Breast epithelium (tissue), 4 donors: ENCODE measurements at places on chromosomes 5 and 9. TPM values are rescaled to one million over a fixed set of nuclear protein-coding genes. Genes with fewer than 3 reads are reported as not detected.

The TRAF2 gene
- 8.5 TPM for total RNA-seq

The RECK gene
- 25.6 TPM for total RNA-seq

DNA sequence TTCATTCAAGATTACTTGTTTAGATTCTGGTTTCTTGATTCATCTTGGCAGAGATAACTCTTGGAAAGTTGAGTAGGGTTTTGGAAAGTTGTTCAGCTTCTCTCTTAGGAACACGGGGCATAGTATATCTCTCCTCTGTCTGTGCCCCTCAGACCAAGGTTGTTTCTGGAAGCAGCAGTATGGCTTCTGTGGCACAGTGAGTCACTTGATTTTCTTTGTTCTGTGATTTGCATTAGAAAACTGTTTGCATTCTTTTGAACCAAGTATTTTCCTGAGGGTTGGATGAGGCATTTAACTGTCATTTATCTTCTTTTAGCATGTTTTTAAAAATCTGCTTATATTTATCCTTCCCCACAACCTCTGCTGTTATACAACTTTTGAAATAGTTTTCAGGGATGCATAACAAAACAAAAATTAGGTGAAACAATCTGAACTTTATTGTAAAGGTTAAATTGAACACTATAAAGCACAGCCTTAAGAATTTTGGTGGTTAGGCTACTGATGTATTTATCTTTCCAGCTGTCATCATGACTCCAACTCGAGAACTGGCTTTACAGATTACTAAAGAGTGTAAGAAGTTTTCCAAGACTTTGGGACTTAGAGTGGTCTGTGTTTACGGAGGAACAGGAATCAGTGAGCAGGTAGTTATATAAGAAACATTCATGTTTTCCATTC is 26.5 kb downstream of the DDX46 start:
- no peak for DNase-seq

DNA sequence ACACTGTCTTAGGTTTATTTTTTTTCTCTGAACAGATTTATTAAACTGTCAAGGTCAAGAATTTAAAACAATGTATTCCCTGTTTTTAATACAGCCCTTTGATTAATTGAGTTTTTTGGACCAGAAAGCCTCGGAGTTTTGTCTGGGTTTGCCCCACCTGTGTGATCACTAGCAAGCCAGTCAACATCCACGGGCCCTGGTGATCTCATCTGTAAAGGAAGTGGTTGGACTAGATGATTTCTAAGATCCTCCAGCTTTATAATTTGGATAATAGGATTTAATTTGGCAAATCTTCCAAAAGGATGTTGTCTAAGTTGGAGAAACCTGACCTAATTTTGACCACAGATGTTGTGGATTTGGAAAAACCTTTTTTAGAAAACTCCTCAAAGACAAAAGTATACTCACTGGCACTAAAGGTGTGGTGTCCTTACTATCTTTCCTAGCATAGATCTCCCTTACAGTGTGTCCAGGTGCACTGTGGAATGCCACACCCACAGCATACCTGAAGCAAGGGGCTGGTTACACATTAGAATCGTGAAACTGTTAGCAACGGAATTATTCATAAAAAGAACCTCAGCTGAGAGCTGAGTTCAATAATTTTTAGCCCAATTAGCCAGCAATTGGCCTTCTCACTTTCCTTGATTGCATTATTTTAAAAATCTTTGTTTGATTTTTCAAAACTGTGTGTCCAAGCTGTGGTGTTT is 195.6 kb upstream of the ELL2 start:
- DNase-seq = no peak

The SELENOP gene
- 1,868 TPM for total RNA-seq

The ROR2 gene
- total RNA-seq = 25.6 TPM

The PCDHGB5 gene
- total RNA-seq = 7.5 TPM

DNA sequence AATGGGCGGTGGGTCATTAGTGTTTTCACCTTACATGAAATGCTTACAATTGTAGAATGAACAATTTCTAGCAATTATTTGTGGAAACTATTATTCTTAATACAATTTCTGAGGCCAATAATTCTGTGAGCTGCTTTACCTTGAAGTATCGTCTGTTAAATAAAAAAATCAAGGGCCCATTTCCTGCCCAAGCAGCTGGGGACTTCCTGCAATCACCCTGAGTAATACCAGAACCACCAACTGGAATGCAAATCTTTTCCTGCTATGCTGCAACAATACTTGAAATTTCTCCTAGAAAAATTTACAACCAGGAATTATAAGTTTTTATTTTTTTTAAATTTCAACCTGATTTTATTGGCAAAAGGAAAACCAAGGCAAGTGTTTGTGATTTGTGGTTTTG is 52.6 kb downstream of the ADAMTS16 start:
- DNase-seq = no peak

GRCh38 chr5:123610665-123611405 is 98.9 kb downstream of the CSNK1G3 start:
- DNase-seq = no peak

- DNase-seq = no peak
Measured at GRCh38 chr5:8770431-8770830, 775.4 kb downstream of the SEMA5A start.

- no peak for DNase-seq
Measured at GRCh38 chr9:80797101-80797829, 892.1 kb downstream of the TLE1 start.

DNA sequence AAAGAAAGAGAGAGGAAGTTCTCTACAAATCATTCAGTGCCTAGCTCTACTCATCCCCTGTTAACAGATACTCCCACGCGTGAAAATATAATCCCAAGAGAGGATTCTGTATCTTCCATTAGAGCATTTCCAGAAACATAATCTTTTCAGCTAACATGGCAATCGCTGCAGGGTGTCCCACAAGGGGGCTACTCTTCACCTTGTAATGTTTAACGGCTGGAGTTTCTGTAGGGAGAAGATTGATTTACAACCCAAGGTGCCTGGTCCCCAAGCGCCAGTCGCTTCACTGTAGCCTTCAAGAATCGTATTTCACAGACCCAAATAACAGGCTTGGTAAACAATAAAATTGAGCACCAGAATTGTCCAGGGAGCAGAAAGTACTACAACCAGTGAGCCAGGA is 318.7 kb downstream of the TLE1 start:
- no peak for DNase-seq

GRCh38 chr5:178346607-178347334 is 114.2 kb upstream of the PHYKPL start:
- no peak for DNase-seq

DNA sequence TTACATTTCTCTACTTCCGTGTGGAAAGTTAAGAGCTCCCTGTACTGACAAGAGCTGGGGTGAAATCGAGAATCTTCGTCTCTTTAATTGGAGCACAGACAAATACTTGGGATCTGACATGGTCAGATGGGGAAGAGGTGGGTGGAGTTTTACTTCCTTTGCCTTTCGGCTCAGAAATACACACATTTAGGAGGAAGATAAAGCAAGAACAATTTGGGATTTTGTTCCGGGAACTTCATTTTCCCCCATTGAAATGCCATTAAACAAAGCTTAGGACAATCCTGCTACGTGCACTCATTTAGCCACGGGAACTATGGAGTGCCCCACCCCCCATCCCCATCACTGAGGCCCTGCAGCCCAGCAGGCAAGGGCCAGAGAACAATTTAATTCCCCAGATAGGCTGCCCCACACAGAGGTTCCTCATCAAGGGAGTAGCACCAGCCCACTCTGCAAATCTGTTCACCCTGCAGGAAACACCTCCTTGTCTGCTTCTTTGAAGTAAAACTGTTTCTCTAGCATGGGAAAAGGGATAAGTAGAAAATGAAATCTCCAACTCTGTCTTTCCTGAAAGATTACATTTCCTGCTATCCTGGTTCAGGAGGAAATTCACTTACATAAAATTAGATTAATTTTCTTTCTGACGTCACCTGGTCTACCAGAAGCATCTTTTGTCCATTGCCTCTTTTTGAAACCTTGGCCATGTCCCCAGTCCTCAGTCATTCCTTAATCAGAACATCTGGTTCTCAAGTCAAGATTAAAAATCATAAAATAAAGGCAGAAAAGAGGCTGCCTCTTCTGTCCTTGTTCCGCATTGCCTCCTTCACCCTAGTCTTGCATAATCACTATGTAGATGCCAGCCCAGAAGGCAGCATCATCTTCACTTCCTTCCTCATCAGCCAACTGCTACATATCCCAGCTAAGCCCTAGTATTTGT is 206.4 kb downstream of the ENC1 start:
- DNase-seq = no peak

DNA sequence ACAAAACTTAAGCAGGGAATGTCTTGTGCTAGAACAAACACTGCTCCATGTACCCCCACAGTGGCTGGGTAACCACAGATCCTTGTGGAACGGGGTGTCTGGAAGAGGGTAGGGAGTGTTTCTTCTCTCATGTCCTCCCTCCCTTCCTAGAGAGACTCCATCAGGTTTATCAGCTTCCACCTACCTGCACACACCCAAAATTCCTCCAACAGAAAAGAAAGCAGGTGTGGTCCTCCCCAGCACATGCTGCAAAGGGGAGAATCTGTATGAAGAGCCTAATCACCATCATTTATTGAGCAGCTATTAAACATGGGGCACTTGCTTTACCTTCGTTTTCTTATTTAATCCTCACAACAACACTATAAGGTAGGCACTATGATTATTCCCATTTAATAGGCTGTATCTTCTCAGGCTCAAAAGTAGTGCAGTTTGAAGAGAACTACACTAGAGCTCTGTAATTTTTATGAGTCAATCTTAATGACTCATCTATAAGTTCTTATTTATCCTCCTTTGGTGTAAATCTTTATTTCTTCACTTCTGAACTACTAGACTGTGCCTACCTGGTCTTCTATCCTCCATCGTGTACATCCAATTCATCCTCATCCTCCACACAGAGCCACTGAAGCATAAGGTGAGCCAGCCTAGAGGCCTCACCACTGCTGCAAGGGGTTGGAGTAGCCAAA is 31.6 kb downstream of the C9orf40 start:
- no peak for DNase-seq

DNA sequence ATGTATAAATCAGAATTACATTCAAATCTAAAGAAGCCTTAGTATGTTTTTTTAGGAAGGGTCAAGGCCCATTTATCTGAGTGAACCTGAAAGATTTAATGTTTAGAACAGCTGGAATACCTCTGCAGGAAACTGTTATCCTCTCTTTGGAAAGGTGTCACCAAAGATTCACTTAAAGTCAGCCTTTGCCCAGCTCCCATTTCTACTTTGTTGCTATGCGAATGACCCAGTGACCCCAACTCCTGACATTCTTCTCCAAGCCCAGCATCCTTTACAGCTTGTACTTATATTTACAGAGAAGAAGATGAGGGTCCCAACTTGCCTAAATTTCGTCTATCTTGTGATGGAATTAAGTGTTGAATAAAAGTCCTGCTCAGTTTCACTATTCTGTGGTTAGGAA is 1198.6 kb downstream of the CDH12 start:
- DNase-seq = no peak

GRCh38 chr5:10538789-10539686 is 24.8 kb upstream of the ANKRD33B start:
- DNase-seq = no peak

- DNase-seq = no peak
Measured at GRCh38 chr5:150186137-150186536, 3.7 kb upstream of the SLC6A7 start.

The ADAMTSL2 gene
- total RNA-seq = 0.80 TPM

DNA sequence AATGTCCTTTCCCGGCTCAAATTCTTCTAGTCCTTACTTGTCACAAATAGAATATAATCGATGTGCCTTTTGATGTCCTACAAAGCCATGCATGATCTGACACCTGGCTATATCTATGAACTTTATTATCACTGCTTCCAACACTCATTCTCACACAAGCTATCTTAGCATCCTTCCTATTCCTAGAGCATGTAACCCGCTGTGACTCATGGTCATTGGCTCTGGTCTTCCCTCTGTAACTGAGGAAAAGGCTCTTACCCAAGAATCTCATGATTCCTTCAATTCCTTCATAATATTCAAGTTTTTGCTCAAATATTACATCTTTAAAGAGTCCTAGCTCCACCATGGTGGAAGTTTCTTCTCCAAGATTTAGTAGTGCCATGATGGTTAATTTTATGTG is 480.0 kb upstream of the PAPPA start:
- DNase-seq = no peak

GRCh38 chr5:93247105-93247504 is 333.9 kb downstream of the NR2F1-AS1 start:
- no peak for DNase-seq

- no peak for DNase-seq
Measured at GRCh38 chr5:11579351-11579750, 324.9 kb downstream of the CTNND2 start.

GRCh38 chr9:19913151-19913550 is 124.3 kb upstream of the SLC24A2 start:
- no peak for DNase-seq

- DNase-seq = no peak
Measured at GRCh38 chr5:171750311-171750788, 35.3 kb upstream of the SMIM23 start.

DNA sequence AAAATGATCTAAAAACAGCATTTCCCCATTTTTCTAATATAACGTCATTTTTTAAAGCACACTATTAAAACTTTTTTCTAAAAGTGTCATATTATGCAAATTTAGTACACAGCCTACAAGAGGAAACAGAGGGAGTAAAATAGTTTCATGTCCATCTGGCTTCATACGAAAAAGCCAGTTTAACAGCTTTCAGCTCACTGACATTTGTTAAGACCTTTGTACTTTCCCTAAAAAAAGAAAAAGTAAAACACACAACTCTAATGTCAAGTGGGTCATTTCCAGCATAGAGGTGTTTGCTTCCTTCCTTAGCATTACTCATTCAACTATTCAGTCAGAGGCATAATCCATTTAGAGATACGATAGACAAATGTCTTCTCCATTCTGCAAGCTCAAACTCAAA is 49.4 kb downstream of the ABHD17B start:
- DNase-seq = no peak

- no peak for DNase-seq
Measured at GRCh38 chr9:26067608-26068007, 389.4 kb upstream of the TUSC1 start.

The ZDHHC11B gene
- 4.8 TPM for total RNA-seq

The OR13J1 gene
- not detected for total RNA-seq

The RASGRF2 gene
- total RNA-seq = 15.7 TPM

GRCh38 chr9:104743376-104743985 is 4.0 kb upstream of the NIPSNAP3A start:
- DNase-seq = no peak

DNA sequence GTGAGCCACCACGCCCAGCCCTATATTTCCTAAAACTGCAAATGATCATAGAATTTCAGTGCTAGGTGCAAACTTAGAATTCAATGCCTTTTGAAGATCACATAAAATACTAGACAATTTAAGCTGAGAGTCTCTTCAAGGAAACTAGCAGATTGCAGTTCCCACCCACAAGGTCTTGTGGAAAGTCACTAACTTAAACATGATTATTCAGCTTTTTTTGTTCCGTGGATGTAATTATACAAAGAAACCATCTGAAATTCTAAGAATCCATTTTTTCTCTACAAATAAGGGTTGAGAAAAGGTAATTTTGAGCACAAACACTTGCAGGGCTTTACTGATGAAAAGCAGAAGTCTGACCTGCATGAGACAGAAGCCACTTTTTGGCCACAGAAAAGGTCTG is 4.5 kb upstream of the LHFPL2 start:
- no peak for DNase-seq

The PCDHGA3 gene
- 5.0 TPM for total RNA-seq
